Skeletal muscle tissue (tissue), 5 donors: ENCODE measurements at places on chromosomes 16 and 17. TPM values are rescaled to one million over a fixed set of nuclear protein-coding genes. Genes with fewer than 3 reads are reported as not detected.

MATCAP1 gene
- 5.2 TPM for total RNA-seq

GUCY2D gene
- total RNA-seq: not detected

KRT15 gene
- total RNA-seq: not detected

RGS9 gene
- total RNA-seq: 3.1 TPM

KCNH6 gene
- not detected for total RNA-seq

HS3ST3A1 gene
- total RNA-seq: 2.1 TPM

SLC7A5 gene
- total RNA-seq: 3.1 TPM

SLFN11 gene
- total RNA-seq: 16.7 TPM

EVPL gene
- total RNA-seq: under 0.01 TPM

GNAO1 gene
- under 0.01 TPM for total RNA-seq

SLC16A11 gene
- not detected for total RNA-seq

CCL14 gene
- total RNA-seq: 1.6 TPM

C16orf54 gene
- total RNA-seq: 1.0 TPM

KRT33A gene
- total RNA-seq: not detected

KRTAP4-9 gene
- total RNA-seq: not detected

HAS3 gene
- total RNA-seq: under 0.01 TPM

VMO1 gene
- total RNA-seq: 4.7 TPM

ADGRG3 gene
- 0.52 TPM for total RNA-seq

CLEC18B gene
- total RNA-seq: 2.1 TPM

AOC3 gene
- total RNA-seq: 16.2 TPM

MRM3 gene
- 18.8 TPM for total RNA-seq

TBC1D3B gene
- not detected for total RNA-seq

TTYH2 gene
- total RNA-seq: 34.4 TPM

TPSD1 gene
- not detected for total RNA-seq

CLDN7 gene
- total RNA-seq: not detected

KRTAP9-4 gene
- not detected for total RNA-seq

NUTF2 gene
- total RNA-seq: 94.5 TPM

ANKFN1 gene
- total RNA-seq: 1.6 TPM

CES4A gene
- 1.0 TPM for total RNA-seq

TSPOAP1 gene
- 1.0 TPM for total RNA-seq

ADAD2 gene
- total RNA-seq: not detected

TNFSF13 gene
- total RNA-seq: 2.1 TPM

KRTAP17-1 gene
- not detected for total RNA-seq
